Central memory CD4-positive, alpha-beta T cell (primary cell): ENCODE measurements at places on chromosomes 5 and 9.

GRCh38 chr9:35832814-35833213 is 3.8 kb downstream of the TMEM8B start:
- no peak for DNase-seq

- peak; percentile 29 for DNase-seq
These were observed 1.6 kb downstream of the ANXA6 start for GRCh38 chr5:151155775-151156506.

- no peak for DNase-seq
These were observed 9.6 kb upstream of the NME5 start for GRCh38 chr5:138148811-138149210.

- DNase-seq: no peak
These were observed 22.1 kb downstream of the TRMO start for GRCh38 chr9:97900103-97900737.

- DNase-seq: no peak
These were observed 3.4 kb downstream of the SARDH start for GRCh38 chr9:133734590-133735414.

DNA sequence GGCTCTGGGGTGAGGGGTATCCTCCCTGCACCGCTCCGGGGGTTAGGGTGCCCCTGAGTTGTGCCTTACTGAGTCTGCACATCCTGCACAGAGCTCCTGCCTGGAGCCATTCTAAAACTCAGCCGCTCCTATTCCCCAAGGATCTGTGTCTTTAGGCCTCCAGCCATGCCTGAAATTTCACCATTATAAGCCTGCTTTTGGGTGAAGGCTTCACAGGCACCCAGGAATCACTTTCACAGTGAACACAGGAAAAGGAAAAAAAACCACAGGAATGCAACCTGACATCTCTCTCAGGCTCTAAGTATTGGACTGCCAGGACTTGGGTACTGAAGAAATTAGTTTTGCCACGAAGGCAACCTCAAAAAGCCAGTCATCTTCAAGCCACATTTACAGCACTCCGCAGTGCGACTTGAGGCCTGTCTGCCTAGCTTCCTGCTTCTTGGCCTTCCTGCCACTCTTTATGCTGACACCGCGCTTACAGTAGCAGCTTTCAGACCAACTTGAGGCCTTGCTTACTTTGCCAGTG is 30.9 kb downstream of the GALNT10 start:
- peak; percentile 65 for DNase-seq

DNA sequence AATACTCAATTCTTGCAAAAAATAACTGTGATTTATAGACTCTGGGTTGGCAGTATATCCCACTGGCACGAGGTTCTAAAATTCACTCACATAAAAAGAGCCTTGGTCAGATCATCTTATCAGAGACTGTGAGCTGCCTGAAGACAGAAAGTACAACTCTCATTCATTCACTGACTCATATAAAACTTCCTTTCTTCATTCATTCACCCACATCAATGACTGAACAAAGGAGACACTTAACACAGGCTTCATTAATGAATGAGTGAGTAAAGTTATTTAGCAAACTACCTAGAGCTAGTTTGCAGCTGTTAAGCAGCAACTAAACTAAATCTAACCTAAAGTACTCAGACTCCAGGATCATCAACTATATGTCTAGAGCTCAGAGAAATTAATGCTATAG is 214.7 kb downstream of the DENND1A start:
- DNase-seq: no peak

DNA sequence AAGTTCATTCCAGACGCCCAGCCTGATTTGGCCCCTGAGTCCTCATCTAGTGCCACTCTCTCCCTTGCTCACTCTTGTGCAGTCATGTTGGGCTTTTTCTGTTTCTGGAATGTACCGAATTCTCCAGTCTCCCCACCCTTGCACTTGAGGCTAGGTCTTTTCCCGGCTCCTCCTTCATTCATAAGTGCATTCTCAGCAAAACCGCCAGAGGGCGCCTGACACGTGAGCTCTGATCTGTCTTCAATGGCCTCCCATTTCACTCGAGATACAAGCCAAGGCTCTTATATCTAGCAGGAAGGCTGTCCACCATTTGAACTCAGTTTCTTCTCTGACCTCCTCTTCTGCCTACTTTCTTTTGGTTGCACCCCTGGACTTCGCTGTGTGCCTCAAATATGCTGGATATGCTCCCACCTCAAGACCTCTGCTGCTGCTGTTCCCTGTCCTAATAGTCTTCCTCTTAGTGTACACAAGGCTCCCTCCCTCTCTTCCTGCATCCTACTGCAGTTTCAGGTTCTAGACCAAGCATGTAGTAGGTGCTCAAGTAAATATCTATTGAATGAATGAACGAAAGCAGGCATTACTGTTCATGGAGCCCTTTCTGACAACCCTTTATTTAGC is 568.1 kb upstream of the WWC1 start:
- DNase-seq: peak; percentile 42

DNA sequence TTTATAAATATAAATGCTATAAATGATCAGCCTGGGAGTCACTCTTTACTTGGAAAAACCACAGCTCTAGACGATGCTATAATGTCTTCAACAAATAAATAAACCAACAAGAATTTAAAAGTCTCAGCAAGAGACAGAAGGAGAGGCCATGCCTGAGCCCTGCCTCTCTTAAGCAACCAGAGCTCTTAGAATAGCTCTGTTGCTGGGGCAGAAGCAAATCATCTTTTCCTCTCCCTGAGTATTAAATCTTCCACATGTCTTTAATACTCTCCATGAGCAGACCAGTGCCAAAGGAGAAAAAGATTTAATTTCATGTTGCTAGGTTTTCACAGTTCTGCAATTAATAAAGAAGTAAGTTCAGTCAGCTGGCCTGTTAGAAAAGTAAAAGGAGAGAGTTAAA is 408.0 kb upstream of the SLC30A5 start:
- DNase-seq: no peak

GRCh38 chr5:40524677-40525076 is 155.0 kb upstream of the PTGER4 start:
- DNase-seq: no peak

GRCh38 chr5:29379619-29380018 is 1813.9 kb upstream of the CDH6 start:
- DNase-seq: no peak

GRCh38 chr9:109012876-109013678 is at the start of gene CTNNAL1:
CTNNAL1 (minus strand) TSS chr9:109013499; CDS start chr9:109013442, 57 bp downstream.
- DNase-seq: peak; percentile 80

- DNase-seq: no peak
These were observed 155.1 kb upstream of the WWC1 start for GRCh38 chr5:168136340-168136739.

DNA sequence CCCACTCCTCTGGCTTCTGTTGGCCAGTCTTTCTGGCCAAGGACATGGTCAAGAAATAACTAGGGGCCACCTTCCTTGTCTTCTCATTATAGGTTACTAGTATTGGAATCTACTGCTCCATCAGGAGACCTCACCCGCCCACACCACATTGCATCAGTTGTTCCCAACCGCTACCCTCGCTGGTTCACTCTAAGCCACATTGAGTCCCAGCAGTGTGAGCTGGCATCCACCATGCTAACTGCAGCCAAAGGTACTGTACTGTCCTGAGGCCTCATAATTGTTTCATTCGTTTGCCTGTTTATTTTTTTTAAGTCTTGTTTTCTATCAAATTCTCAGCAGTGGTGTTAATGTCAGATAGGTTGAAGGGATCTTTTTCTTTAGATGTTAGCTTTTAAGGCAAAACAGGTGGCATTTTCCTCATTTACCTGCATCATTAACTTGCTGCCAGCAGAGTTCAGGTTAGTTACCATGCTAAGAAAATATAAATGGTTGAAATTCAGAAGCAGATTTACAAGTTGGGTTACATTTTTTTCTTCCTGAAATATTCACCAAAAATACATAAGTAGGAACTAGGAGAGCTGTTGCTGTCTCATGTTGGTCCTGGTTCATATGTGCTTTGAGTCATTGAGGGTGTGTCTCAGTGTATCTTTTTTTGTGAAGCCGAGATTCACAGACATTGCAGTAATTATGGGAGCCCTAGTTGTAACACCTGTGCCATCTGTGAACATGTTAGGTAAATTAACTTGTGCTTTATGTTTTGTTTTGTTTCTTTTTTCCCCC is 206.9 kb downstream of the ZSWIM6 start:
- DNase-seq: no peak

- DNase-seq: no peak
These were observed 50.8 kb downstream of the ERAP1 start for GRCh38 chr5:96756985-96757384.

DNA sequence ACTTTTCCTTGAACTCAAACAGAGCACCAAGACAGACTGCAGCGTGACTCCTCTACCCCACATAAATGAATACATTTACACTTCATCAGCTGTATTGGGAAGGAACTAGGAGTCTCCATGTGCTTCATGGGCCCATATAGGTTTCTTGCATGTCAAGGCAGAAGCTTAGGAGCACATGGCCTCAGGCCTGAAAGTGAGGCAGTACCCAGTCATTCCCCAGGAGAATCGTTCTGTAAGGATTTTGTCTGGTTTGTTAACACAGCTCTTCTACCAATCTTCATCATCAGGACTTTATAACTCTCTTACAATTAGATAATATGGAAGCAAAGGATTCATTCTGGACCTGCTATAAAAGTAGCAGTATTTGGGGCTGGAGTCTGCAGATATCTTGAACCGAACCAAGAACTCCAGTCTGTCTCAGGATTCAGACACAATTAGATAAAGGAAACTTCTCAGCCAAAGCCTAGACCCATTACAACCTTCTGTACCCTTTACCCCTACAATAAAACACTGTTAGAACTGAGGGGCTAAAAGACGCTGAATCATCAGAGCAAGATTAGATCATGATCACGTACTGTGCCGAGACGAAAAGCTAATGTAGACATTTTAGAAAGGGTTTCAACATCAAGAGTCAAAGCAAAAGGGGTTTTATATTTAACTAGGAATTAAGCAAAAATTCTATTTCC is 385.5 kb upstream of the SLC30A5 start:
- no peak for DNase-seq

DNA sequence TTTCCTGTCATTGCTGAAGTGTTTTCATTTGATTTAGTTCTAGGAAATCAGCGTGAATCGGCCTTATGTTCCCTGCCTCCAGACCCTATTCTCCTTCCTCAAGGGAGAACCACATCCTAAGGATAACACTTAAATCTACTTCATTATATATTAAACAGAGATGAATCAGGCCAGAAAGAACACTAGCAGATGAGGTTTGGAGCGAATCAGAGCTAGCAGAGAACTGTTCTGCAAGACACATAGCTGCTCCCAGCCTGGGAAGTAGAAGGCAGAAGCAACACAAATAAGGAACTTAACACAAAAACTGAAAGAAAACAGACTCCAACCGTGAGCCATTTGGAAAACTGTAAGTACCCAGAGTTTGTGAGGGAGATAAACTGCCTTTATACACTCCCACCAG is 718.2 kb downstream of the SEMA5A start:
- no peak for DNase-seq

GRCh38 chr9:124852121-124852828 is 985 bp upstream of the WDR38 start:
- DNase-seq: no peak

DNA sequence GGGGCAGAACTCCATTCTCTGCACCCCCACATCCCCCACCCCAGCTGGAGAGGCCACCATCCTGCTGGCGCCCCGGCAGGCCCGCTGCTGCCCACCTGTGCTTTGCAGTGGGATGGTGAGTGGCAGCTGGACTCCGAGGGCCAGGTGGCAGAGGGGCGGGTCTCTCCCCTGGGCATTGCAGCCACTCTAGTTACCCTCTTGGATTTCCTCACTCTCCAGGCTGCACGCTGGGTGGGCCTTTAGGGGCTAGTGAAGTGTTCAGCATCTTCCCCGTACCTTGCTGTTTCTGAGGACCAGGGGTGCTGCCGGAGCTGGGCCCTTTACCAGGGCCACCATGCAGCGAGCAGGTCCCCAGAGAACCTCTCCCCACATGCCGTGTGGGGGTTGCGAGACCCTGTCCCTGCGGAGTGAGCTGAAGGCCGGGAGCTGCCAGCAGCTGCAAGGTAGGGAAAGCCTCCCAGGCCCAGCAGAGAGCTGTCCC is 88.4 kb upstream of the SH3PXD2B start:
- no peak for DNase-seq

GRCh38 chr5:77101298-77101697 is 14.2 kb upstream of the ZBED3 start:
- no peak for DNase-seq

- DNase-seq: no peak
These were observed 717.1 kb downstream of the SEMA5A start for GRCh38 chr5:8828596-8829322.

- DNase-seq: no peak
These were observed 24.0 kb downstream of the TRIP13 start for GRCh38 chr5:916441-917293.

- DNase-seq: no peak
These were observed 21.6 kb upstream of the ANXA1 start for GRCh38 chr9:73129941-73130685.

DNA sequence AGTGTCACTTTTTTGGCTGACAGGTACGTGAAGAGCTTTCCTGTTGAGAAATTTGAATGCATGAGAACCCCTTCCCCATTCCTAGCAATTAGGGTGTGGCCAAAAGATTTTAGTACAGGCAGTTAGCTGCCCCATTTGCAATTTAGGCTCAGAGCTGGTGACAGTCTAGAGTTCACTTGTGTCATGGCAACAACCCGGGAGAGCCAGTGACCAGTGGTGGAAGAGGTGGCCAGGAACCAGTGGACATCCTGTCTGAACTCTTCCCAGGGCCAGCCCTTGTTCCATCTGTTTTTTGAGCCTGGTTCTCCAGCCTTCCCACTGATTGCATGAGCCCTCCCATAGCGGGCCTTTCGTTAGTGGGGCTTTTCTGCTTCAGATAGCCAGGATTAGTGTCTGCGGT is 2.5 kb upstream of the NEUROG1 start:
- no peak for DNase-seq

DNA sequence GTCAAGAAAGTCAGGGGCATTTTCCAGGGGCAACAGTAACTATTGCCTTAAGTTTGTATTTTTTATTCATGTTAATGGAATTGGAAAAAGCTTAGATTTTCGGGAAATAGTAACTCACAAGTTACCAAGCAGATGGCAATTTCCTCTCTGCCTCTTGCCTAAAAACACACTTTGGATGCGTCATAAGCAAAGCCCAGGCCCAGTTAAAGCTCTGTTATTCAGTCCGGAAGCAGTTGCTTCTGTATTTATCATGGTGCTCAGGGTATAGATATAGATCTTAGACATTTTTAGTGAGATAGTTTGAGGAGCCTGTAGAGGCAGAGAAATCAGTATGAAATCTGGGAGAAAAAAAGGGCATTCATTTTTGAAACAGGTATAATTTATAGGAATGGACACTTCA is 260.3 kb upstream of the TNC start:
- no peak for DNase-seq

DNA sequence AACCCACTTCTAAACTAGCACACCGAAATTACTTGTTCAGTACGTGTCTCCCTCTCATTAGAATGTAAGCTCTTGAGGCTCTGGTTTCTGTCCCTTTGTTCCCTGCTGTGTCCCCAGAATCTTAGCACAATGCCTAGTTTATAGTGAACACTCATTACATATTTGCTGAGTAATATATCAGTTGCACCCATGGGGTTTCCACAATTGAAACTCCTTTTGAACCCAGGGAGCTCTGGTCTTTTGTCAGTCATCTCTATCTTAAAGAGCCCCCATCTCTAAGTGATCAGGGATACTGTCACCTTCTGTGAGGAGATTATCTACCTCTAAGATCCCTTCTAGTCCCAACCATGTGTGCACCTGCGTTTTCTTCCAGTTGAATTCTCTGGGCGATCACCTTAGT is 12.8 kb downstream of the CAMK4 start:
- DNase-seq: no peak

GRCh38 chr5:103111468-103111867 is 8.5 kb downstream of the GIN1 start:
- peak; percentile 61 for DNase-seq

GRCh38 chr5:59685793-59686192 is 207.7 kb downstream of the PDE4D start:
- no peak for DNase-seq

GRCh38 chr5:76312783-76313182 is 90.3 kb upstream of the IQGAP2 start:
- no peak for DNase-seq
